ENCODE measurements at places on chromosomes 12 and 14. TPM values are rescaled to one million over a fixed set of nuclear protein-coding genes. Genes with fewer than 3 reads are reported as not detected.

Gene IL26
- not detected for total RNA-seq

Gene TMPRSS12
- not detected for total RNA-seq

GRCh38 chr12:44358636-44359035 is 517.5 kb downstream of the NELL2 start:
- no peak for DNase-seq

Gene SPX
- not detected for total RNA-seq

Gene ANKRD33
- total RNA-seq, result 0.54 TPM

DNA sequence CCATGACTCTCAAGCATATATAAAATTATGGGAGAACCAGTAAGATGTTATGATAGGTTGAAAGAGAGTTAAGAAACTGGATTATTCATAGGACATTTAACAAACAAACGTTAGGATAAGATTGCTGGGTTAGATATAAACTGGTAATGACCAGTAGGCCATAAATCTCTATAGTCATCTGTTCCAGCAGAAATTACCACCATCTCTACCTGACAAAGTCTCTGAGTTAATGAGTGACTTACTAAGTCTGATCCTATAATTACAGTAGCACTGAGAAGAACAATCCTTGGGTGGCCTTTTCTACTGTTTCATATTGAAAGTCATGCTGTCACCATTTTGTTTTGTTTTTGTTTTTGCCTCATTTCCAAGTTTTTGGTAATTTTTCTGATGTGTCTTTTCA is 136.9 kb upstream of the CNOT2 start:
- DNase-seq, result no peak

DNA sequence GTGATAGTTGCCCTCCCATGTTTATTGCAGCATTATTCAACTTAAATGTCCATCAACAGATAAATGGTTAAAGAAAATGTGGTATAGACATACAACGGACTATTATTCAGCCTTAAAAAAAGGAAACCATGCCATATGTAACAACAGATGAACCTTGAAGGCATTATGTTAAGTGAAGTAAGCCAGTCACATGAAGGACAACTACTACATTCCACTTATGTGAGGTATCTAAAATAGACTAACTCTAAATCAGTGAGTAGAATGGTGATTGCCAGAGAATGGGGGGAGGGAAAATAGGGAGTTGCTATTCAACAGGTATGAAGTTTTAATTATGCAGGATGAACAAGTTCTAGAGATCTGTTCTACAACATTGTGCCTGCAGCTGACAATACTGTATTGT is 10.1 kb downstream of the PCNX4 start:
- DNase-seq, result no peak

GRCh38 chr12:92324849-92325500 is 179.3 kb upstream of the BTG1 start:
- no peak for DNase-seq

DNA sequence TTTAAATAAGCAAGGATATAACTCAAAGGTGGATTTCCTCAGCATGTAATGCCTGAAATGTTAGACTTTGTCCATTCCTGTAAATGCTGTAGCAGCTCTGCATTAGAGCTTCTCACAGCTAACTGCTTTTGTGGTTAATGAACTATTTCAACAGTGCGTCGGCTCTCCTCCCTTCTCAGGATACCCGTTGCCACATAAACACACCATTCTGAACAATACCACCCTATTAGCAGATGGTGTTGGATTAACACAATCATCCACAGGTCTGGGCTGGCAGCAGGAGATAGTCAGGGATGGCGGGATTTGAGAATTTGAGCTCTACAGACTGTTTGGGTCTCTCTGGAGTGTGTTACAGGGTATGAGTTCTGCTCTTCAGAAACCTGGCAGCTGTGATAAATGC is 33.5 kb upstream of the C12orf42 start:
- DNase-seq, result no peak

GRCh38 chr14:32802295-32802694 is 136.4 kb upstream of the NPAS3 start:
- DNase-seq, result no peak

DNA sequence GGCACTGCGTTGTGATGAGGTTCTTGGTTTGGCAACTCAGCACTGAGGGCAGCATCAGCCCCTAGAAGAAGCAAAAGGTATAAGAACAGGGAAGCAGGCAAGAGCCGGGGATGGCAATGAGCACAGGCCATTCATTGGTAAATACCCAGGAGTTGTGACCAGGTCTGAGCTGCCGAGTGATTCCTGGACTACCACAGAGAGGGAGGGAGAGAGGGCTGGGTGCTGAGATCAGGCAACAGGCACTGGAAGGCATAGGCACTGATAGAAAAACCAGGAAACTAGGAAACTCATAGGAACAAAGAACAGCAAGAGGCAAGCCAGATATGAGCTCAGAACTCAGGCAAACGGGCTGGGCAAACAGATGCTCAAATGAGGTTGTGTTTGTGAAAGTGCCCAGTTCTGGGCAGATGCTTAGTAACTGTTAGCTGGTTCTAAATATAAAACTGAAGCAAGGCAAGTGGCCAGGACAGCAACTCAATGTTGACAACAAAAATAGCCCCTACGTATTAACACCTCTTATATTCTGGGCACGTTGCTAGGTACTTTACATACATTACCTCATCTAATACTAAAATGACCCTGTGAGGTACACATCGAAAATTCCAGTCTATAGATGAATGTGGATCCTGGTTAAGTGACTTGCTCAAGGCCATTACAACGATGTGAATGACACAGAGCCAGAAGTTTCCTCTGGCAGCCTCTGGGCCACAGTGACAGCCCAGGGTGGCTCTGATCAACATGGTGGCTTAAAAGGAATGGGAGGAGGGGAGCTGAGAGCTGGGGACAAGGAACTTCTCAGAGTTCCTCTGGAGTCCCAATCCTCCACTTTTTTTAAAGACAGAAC is 121.1 kb downstream of the PRMT8 start:
- DNase-seq, result no peak

Gene COCH
- total RNA-seq, result 1.4 TPM

GRCh38 chr14:32621585-32621984 is 292.5 kb downstream of the AKAP6 start:
- DNase-seq, result no peak

GRCh38 chr12:103687253-103687652 is 100.2 kb downstream of the STAB2 start:
- no peak for DNase-seq

Gene RDH11
- total RNA-seq, result 34.8 TPM

DNA sequence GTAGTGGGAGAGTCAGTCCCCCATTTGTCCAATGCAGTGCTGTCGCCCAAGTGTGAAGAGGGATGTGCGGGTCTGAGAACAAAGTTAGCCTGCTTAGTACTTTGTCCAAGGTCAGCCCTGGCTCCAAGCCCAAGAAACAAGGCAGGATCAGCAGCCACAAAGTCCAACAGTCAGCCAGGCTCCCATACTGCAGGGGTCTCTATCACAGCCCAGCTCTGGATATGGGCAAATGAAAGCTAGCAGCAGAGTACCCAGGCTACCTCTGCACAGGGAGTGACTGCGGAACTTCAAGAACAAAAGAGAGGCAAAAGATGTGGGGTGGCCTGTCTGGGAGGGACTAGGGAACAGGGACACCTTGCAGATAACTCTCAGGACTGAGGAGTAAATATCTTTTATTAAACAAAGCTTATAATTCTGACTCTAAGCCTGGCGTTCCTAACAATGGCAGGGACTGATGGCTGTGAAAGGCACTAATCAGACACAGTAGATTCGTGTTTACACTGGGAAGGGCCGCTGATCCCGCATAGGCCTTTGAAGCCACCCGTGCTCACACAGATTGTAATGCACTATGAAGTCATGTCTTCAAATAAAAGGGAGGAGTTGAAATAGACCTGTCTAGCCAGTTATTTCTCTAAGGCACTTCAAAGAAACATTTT is 91.0 kb upstream of the EEA1 start:
- DNase-seq, result no peak

DNA sequence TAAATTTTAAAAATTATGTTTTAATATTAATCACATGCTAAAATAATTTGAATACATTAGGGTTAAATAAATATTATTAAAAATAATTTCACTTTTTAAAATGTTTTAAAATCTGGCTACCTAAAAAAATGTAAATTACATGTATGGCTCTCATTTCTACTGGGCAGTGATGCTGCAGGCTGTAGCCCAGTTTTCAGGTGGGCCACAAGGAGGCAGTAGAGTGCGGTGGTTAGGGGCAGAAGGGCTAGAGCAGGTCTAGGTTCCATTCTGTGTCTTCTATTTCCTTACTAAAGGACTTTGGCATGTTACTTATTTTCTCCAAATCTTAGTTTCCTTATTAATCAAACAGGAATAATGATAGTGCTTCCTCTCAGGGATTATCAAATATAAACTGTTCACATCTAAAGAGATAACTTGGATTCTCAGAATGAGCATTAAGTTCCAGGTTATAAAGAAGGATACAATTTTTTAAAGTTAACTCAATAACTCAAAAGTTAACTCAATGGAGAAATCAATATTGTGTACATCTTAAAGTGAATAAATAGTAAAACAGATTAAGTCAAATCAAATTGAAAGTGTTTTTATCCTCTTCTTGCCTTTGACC is 54.9 kb upstream of the OVCH1 start:
- peak; percentile 66 for DNase-seq

GRCh38 chr12:27652174-27652763 is 44.0 kb upstream of the REP15 start:
- DNase-seq, result no peak

- DNase-seq, result no peak
These were observed 76.3 kb upstream of the FUT8 start for GRCh38 chr14:65336191-65336591.

DNA sequence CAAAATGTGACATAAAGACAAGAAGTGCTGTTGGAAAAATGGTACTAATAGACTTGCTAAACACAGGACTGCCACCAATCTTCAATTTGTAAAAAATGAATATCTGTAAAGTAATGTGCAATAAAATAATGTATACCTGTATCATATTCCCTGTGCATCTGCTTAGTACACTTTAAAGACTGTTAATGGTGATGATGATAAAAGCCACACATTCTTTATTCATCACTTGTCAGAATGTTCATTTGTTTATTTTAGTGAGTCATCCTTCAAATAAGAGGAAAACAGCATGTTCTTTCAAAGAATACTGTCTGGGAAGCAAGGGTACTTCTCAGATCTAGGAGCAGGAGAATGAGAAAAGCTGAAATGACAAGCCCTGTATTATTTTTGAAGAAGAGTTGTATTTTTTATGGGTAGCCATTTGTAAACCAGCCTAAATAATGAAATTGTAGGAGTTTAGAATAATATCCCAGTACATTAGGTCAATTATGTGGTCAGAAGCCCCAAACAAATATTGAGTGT is 78.3 kb upstream of the PSMA6 start:
- DNase-seq, result no peak

DNA sequence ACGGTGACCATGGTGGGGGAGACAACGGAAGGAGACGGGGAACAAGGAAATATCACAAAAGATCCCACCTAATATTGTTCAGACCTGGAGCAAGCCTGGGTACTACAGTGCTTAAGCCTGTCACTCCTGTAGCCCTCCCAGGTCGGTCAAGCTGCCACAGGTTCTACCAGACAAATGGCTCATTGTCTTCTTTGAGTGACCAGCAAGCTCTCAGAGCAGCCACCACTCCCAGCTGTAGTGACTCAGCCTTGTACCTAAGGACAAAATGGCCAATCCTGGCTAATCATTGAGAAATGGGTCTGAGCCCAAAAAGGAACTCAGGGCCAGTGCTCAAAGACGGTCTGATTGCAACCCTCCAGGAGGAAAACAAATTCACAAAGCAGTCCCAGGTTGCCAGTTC is 238.4 kb upstream of the NOS1 start:
- no peak for DNase-seq

Gene IGFBP6
- total RNA-seq, result 820 TPM

DNA sequence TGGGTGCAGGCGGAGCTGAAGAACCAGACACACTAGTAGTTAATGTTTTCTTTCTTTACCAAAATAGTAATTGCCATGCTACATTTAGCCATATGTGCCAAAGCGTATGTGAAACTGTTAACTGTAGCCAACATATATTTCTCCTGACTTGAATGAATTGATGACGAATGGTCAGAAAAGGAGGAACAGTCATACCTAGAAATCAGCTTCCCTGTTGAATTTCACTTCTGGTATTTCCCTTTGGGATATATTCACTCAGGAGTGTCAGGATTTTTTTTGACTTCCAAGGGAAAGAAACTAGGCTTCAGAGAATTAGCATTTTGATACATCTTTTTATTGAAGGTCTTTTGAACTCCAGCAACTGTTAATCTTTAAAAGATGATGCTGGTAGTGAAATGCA is 87.0 kb downstream of the ERC1 start:
- DNase-seq, result no peak

Gene C12orf50
- 0.48 TPM for total RNA-seq

- no peak for DNase-seq
These were observed 58.0 kb upstream of the TMEM132D start for GRCh38 chr12:129961856-129962255.

Data from aorta (tissue), 5 donors.